ENCODE measurements at places on chromosomes 7 and 10.

- DNase-seq = no peak
Measured at GRCh38 chr7:40969641-40970040, 733.2 kb downstream of the INHBA start.

GRCh38 chr10:87878664-87879459, 15.4 kb downstream of the PTEN start:
- DNase-seq = no peak

DNA sequence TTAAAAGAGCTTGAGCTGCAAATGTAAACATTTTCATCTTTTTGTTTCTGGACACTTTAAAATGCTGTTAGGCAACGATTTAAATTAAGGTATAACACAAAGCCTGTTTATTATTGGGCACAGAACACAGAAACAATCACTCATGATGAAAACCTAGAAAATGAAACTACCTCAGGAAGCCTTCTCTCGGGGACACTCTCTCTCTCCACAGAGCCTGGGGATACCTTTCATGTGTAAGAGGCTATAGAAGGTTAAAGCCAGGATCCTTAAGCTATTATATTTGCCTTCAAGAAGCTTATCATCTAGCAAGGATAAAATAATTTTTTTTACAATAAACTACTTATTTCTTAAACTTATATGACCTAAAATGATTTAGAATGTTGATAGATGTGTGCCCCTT, 194.1 kb downstream of the SKAP2 start:
- DNase-seq = no peak

GRCh38 chr7:79781716-79782115, 328.2 kb upstream of the MAGI2 start:
- no peak for DNase-seq

DNA sequence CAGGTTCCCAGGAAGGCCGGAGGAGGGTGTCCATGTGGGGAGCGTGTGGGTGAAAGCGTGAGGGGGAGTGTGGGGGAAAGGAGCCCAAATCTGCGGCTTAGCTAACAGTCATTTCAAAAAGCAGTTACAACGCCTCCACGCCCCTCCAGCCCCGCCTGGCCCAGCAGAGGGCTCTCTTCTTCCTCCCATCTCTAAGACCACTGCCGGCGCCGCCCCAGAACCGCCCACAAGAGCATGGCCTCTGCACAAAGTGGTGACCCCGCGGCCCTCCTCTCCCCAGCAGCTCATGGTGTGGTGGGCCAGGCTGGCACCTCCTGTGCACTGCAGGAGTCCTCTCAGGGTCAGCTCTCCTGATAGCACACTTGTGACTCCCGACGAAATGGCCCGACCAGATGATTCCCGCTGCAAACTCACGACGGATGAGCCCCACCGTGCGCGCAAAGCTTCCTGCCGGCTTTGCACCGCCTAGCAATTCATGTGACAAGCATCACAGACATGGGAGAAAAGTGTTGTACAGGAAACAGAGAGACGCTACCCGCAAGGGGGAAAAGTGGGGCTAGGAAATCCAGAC, 12.4 kb upstream of the HUS1 start:
- peak; percentile 42 for DNase-seq

DNA sequence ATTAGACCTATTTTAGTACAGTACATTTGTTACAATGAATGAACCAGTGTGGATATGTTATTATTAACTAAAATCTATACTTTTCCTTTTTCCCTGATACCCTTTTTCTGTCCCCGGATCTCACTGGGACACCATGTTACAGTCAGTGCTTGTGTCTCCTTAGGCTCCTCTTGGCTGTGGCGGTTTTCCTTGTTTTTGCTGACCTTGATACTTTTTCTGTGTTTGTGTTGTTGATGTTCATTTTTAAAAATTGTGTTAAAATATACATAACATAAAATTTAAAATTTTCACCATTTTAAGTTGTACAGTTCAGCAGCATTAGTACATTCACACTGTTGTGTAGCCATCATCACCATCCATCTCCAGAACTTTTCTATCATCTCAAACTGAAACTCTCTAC, 54.2 kb upstream of the OSBPL3 start:
- DNase-seq = no peak

GRCh38 chr10:89203237-89203636, 3.9 kb downstream of the CH25H start:
- no peak for DNase-seq

DNA sequence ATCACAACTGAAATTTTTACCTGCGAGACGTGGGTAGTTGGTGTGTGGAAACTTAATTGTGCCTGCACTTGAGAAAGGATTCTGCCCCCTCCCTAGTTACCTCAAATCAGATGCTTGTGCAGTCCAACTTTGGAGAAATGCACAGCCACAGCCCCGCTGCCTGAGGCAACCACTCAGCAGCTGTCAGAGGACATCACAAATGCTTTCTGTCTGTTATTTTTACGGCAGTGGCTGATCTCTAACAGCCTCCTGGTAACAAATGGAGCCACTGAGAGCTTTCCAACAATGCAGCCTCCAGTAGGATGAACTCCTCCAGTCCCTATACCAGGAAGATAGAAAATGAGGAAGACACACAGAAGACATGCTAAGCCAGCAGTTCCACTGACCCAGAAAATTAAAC, 712.2 kb upstream of the GHITM start:
- no peak for DNase-seq

DNA sequence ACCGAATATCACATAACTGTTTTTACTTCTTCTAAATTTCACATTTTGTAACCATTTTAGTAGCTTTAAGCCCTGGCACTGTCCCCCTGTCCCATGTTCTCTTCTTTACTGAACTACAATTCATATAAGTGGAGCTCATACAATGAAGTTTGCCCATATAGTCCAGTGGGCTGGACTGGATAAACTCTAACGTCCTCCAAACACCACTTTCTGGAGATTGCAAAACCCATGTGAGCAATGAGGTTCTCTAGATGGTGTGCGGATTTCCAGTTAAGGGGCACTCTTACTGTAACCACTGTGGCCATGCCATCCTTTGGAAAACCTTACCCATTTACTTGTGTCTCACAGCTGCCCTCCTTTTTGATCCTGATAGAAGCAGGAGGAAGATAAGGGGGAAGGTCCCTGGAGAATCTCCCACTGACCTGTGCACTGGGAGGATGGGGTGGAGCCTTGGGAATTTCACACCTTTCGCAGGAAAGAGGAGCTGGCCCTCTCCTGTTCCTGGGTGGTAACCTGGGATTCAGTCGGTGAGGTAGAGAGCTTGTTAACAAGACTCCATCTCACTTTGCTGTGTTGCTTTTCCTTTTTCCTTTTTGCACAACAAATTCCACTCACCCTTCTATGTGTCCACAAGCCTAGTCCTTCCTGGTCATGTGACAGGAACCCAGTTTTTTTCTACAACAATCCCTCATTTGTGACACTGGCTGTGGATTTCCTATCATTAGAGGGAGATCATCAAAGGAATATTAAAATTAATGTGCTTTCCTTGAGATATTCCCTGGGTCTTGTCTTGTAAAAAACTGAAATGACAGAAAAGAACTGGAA, 120.7 kb downstream of the ARID5B start:
- no peak for DNase-seq

DNA sequence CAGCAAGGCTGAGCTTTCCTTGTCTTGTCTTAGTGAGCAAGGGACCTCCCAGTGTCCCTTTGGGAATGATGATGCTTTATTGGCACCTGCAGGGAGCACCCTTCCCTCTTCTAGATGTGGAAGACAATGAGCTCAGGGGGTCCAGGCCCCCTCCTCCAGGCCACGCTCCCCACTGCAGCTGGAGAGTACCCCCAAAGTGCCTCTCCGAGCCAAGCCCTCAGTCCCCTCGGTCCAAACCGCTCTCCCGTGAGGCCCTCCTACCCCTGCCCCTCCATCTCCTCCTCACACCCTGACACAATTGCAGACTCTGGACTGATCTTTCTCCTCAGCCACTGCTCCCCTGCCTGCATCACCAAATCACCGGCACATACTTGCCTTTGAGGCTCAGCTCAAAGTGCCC, 16.7 kb downstream of the RBP3 start:
- DNase-seq = no peak

- no peak for DNase-seq
Measured at GRCh38 chr7:141074997-141075396, 1.1 kb downstream of the TMEM178B start.

- DNase-seq = no peak
Measured at GRCh38 chr7:2984091-2984490, 59.6 kb downstream of the CARD11 start.

- no peak for DNase-seq
Measured at GRCh38 chr7:109179601-109180000, 609.9 kb downstream of the DNAJB9 start.

DNA sequence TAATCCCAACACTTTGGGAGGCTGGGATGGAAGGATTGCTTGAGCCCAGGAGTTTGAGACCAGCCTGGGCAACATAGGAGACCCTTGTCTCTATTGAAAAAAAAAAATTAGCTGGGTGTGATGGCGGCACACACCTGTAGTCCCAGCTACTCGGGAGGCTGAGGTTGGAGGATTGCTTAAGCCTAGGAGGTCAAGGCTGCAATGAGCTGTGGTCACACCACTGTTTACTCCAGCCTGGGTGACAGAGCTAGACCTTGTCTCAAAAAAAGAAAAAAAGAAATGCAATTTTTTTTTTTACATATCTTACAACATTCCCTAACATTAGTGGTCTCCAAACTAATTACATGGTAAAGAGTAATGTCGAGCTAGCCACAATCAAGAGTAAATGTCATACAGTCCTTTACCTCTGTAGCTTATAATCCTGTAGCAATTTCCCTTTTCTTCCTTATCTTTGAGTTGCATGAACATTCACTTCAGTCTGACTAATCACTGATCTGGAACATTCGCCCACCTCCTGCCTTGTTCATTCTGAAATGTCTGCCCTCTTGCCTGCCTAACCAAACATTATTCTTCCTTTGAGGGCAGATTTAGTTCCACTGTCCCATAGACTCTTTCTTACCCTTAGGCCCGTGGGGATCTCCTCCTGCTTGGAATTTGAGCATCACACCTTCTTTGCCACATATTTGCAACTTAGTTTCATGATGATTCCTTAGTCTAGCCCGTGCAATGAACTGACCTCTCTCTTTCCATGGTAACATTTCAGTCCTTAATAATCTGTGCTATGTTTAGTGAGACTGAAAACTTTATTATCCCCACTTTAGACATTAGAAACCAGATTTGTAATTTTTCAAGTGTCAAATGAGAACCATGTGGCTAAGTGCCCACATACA, 4.8 kb upstream of the VCL start:
- DNase-seq = no peak

- no peak for DNase-seq
Measured at GRCh38 chr10:62599161-62599560, 205.4 kb upstream of the ADO start.

DNA sequence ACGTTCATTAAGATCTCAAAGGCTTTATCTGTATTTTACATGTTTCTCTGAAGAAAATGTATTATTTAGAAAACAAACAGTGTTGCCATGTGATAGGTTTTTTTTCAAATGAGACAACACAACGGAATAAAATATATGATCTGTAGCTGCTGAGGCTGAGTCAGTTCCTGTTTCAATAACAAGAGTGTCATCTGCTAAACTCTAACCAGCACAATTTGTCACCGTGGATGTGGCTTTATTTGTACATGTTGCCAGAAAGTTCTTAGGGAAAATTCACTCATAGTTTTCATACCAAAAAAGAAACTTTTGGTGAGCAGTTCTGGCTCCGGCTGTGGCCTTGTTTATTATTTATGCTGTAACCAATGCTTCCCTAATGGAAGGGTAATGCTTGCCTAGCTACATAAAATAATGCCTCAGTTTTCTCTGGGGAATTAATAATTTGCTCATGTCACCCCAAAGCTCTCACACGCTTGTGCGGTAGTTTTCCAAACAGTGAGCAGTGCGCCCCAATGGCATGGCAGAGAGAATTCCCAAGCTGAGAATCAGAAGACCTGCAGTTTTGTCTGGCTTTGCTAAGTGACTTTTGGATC, 20.3 kb upstream of the KLF6 start:
- DNase-seq = no peak

GRCh38 chr7:2785071-2785500, 59.0 kb downstream of the GNA12 start:
- DNase-seq = no peak

- no peak for DNase-seq
Measured at GRCh38 chr10:11742009-11742778, at the start of gene ECHDC3. ECHDC3 (plus strand) TSS chr10:11742382; CDS start chr10:11742577, 195 bp downstream.

- no peak for DNase-seq
Measured at GRCh38 chr10:70462349-70462984, 16.1 kb upstream of the PALD1 start.

DNA sequence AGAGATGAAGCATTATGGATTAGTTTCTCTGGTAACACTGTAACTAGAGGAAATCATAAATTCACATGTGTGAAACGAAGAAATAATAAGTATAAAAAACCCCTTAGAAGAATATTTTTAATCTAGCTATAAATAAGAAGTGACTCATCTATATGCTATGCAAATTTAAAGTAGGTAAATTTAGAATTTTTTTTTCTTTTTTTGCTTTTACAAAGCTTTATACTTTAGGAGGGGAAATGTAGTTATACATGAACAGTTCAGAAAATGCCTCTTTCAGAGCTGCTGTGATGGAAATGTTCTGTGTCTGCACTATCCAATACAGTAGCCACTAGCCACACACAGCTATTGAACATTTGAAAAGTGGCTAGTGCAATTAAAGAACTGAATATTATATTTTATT, 87.3 kb downstream of the REEP3 start:
- DNase-seq = no peak

GRCh38 chr7:132255898-132256297, 320.4 kb downstream of the PLXNA4 start:
- DNase-seq = no peak

DNA sequence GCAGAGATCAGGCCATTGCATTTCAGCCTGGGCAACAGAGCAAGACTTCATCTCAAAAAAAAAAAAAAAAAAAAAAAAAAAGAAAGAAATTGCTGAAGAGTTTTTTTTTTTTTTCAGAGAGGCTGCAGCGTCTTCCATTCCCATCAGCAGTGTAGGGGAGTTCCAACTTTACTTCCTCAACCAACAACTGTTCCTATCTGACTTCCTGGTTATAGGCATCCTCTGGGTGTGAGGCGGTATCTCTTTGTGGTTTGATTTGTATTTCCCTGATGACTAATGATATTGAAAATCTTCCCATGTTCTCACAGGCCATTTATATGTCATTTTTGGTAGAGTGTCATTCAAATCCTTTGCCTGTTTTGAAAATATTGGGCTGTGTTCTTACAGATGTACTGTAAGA, 40.2 kb downstream of the PRTFDC1 start:
- DNase-seq = no peak

DNA sequence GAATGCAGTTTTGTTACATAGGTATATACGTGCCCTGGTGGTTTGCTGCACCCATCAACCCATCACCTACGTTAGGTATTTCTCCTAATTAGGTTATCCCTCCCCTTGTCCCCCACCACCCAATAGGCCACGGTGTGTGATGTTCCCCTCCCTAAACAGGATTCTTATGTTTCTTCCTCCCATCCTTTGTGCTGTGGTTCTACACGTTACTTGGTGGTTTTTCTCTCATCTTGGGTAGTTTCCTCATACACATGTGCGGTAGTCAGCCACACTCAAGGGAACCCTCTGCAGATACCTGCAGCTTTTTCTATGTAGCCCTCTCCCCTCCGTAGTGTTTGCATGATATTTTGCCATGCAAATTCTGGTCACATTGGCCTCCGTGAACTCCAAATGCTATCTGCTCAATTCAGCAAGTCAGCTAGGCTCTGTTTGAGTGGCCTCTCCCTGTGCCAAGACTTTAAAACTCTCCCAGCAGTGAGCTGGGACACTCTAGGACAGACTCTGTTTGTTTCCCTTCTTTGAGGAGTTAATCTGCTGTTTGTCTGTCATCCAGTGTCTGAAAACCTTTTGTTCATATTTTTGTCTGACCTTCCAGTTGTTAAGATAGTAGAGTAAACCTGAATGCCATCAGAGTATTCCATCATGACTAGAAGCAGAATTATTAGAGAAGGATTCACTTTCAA, 41.0 kb downstream of the RABGEF1 start:
- no peak for DNase-seq

Data from iPS DF 19.7 (cell line).